ENCODE measurements at places on chromosomes 11 and 22.

- DNase-seq = no peak
Observed at GRCh38 chr11:63504054-63504453, 1.8 kb upstream of the LGALS12 start.

DNA sequence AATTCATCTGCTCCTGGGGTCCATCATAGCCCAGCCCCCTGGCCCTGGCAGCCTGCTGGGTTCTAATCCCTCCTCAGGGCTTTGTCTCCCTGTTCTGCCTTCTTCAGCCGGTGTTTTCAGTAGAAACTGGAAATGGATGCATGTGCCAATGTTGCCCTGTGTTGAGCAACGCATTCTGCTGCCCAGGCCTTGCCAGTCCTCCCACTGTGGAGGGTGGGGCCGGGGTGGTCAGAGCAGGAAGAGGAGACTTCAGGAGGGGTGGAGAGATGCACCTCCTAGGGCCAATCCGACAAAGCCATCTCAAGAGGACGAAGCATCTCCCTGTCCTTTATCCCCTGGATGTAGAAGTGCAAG, 27.6 kb upstream of the ZBTB16 start:
- no peak for DNase-seq

- DNase-seq = no peak
Observed at GRCh38 chr11:12777208-12777874, 103.1 kb downstream of the TEAD1 start.

- DNase-seq = no peak
Observed at GRCh38 chr11:74171997-74172396, 908 bp downstream of the PPME1 start.

DNA sequence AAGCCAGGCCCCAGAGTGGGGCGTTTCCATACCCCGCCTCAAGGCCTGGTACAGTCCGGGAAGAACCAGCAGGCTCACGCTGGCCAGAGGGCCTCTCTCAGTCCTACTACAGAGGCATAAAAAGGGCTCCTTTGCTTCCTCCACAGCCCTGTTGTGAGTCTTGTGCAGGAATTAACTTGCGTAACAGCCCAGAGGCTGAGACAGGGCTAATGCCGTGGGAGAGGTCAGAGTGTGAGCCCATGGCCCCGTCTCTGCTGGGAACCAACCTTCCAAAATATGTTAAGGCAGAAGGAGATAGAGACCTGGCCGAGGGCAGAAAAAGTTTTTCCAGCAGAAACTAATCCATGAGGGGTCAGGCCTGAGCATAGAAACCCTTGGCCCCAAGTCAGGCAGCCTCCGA, 19.9 kb upstream of the TMEM184B start:
- DNase-seq = no peak

DNA sequence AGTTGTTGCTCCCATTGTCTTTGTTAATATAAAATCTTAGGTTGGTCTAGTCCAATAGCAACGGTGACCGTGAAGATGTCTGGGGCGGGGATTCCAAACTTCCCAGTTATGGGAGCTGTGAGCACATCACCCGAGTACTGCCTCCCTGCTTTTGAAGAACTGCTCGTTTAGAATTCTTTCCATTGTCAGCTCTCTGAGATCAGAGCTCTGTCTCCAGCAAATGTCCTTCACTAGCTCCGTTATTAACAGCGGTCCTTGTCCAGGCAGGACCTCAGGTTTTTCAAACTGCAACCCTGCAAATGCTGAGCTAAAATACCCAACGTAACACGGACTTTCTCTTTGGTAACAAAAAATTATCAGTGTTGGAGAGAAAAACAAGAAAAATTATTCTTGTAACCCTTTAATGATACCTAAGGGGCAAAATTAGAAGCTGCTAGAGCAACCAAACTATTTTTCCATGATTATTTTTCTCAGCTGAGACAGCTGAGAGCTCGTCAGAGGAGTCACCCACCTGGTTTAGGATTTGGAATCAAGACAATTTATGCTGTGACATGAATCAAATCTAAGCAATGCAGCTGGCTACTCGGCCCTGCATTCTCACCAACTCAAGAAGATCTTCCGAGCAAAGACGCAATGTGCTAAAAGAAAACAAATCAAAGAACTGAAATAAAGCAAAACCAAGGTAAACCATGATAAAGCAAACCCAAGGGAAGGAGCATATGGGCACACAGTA, 15.1 kb upstream of the EFCAB6 start:
- no peak for DNase-seq

GRCh38 chr11:60857378-60858232, 1.9 kb upstream of the PTGDR2 start:
- DNase-seq = no peak

DNA sequence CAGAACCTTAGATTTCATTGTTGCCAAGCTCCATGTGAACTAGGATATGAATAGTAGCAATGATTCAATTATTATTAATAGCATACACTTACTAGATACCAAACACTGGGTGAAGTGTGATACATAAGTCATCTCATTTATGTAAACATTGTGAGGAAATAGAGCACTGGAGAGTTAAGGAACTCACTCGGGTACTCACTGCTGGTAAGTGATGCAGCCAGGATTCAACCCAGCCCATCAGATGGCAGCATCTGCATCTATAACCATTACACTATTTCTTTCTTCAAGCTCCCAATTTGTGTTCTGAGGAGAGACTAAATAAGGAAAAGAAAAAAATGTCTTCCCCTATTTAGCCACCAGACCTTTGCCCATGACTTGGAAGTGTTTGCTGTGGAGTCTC, 10.2 kb upstream of the ALG8 start:
- DNase-seq = no peak

GRCh38 chr11:67071420-67072284, 15.0 kb downstream of the RHOD start:
- peak; percentile 43 for DNase-seq

DNA sequence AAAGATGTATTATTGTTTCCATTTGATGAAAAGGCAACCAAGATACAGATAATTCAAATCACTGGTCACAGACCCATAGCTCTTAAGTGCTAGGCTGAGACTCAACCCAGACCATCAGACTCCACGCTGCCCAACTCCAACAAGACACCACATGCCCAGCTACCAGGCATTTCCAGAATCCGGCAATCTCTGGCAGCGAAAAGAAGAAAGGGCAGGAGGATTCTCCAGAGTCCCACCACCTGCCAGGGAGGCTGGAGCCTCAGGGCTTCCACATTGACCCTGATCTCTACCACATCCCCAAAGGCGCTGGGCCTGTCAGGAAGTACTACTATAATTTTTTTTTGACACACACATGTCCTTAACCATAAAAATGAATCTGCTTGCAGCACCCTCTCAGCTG, 61.4 kb upstream of the ARFGAP3 start:
- no peak for DNase-seq

- no peak for DNase-seq
Observed at GRCh38 chr11:73965076-73965763, 14.4 kb downstream of the DNAJB13 start.

GRCh38 chr11:85784480-85785265, 26.3 kb downstream of the SYTL2 start:
- no peak for DNase-seq

DNA sequence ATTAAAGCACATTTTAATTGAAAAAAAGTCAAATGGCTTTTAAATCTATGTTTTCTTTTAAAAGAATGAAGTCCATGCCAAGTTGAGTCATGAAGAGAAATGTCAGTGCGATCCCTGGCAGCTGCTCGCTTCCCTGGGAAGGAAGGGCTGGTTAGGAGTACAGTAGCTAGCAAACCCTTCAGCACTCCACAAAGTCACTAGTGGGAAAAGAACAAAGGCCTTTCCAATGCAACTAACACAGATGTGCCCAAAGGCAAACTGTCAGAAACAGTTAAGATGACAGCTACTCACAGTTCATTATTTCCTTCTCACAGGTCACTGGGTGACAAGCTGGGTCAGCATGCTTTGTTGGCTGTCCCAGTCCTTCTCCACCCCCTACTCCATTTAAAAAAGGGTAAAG, 308.7 kb downstream of the DCDC1 start:
- no peak for DNase-seq

DNA sequence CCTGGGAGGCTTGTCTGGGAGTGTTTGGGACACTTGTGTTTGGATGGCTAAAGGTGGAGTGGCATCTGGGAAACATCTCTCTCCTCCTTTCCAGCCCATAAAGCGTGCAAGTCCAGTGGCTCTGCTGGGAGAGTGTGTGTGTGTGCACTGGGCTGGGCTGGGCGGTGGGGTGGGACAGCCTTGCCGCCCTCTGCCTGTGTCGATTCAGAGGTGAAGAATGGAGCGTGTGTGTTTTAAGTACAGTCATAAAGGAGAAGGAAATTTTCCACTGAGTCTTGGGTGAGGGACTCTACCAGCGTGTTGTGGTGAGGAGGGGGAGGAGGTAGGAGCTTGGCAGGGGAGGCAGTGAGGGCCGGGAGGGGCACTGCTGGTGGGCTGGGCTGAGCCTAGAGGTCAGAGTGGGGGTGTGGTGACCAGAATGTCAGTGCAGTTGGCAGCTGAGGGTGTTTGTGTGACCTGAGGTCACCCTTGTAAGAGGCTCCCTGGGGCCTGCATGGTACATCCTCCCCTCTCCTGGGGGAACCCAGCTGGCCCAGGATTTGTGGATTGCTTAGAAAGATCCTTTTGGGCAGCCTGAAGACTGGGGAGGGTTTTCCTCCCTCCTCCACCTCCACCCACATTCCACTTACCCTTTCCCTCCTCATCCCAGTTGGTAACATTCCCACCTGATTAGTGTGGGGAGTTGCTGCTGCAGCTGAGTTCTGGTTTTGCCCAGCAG, 1.7 kb downstream of the TIMP3 start:
- no peak for DNase-seq

GRCh38 chr22:19536564-19536963, 12.4 kb upstream of the CLDN5 start:
- DNase-seq = no peak

- no peak for DNase-seq
Observed at GRCh38 chr11:69122326-69122629, 33.5 kb upstream of the SMIM38 start.

DNA sequence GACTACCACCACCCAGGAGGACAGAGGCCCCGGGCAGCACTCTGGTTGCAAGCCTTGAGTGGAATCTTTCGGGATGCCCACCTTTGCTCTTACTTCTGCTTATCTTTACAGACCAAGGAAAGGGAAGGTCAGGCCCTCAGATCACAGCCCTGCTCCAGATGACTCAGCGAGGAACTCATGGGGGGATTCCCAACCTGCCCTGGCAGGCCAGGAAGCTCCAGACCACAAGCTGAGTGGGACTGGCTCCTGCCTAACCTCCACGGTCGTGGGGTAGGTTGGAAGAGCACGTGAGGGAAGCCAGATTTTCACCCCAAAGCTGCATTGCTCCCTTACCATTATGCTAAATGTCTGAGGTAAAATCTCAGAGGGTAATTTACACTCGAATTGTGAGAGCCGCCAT, 11.8 kb downstream of the TBC1D10A start:
- no peak for DNase-seq

- no peak for DNase-seq
Observed at GRCh38 chr11:134290646-134291045, 14.5 kb downstream of the GLB1L3 start.

- DNase-seq = no peak
Observed at GRCh38 chr11:57312511-57313021, 12.2 kb downstream of the TNKS1BP1 start.

DNA sequence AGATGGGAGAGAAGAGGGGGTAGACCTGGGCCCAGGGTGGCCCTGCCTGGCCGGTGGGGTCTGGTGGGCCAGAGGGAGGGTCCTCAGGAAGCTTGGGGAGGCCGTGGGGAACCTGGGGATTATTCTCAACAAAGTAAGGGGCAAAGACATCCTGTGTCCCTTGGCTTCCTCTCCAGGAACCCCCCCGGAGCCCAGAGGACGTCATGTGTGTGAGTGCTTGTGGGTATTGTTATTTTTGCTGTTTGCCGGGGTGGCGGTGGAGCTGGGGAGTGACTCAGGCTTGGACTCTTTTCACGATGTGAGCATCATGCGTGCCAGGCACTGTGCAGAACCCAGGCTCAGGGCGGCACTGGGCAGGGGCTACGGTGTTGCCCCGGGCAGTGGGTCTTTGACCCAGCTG, 982 bp upstream of the SHANK3 start:
- no peak for DNase-seq

GRCh38 chr11:35928688-35929395, 15.0 kb upstream of the LDLRAD3 start:
- DNase-seq = no peak

- no peak for DNase-seq
Observed at GRCh38 chr11:75474240-75474639, 41.2 kb upstream of the KLHL35 start.

DNA sequence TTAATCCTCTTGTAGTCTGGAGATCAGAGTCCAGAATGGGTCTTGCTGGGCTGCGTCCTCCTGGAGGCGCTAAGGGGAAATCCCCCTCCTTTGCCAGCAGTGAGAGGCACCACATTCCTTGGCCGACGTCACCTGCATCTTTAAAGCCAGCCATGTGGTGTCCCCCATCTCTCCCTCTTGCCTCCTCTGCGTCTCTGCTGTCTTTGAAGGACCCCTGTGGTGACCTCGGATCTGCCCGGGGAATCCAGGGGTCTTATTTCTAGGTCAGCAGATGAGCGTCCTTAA, 27.2 kb upstream of the PARVB start:
- no peak for DNase-seq

GRCh38 chr11:78196661-78197091, 8.0 kb downstream of the USP35 start:
- no peak for DNase-seq

DNA sequence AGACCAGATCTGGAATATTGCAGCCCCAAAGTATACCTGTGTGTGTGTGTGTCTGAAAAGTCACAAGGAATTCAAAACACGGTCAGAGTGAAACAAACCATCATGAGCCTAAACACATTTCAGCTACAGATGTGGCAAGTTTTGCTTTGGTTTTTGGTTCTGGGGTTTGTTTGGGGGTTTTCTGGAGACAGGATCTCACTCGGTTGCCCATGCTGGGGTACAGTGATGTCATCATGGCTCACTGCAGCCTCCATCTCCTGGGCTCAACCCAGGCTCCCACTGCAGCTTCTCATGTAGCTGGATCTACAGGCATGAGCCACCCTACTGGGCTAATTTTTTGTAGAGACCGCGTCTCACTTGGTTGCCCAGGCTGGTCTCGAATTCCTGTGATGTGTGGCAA, 41.4 kb upstream of the PHF21A start:
- DNase-seq = no peak

- DNase-seq = no peak
Observed at GRCh38 chr11:65446446-65447277, 24.1 kb downstream of the NEAT1 start.

DNA sequence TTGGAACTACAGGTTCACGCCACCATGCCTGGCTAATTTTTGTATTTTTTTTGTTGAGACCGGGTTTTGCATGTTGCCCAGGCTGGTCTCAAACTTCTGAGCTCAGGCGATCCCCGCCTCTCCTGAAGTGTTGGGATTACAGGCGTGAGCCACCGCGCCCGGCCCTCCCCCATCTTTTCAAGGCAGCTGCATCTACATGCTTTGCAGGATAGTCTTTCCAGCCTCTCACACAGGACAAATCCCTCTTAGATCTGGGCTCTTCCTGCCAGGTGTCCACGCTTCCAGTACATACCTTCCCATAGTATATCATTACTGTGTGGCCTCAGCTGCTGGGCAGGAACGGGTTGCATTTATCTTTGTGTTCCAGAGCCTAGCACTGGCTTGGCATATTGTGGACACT, 49.7 kb downstream of the C11orf96 start:
- no peak for DNase-seq

Data from stimulated activated CD8-positive, alpha-beta memory T cell treated with anti-CD3 and anti-CD28 coated beads, Interleukin-2, amount 100 ng/mL, for 1 hour (primary cell).